ENCODE measurements at places on chromosomes 11 and 22. TPM values are rescaled to one million over a fixed set of nuclear protein-coding genes. Genes with fewer than 3 reads are reported as not detected.

The SDHD gene
- 215 TPM for total RNA-seq

The TRIM66 gene
- total RNA-seq: 9.0 TPM

The LDLRAD3 gene
- 3.8 TPM for total RNA-seq

The APOL6 gene
- total RNA-seq: 8.9 TPM

The AIFM3 gene
- total RNA-seq: 0.68 TPM

The CNIH2 gene
- total RNA-seq: under 0.01 TPM

The CRYBB1 gene
- total RNA-seq: not detected

The ISX gene
- not detected for total RNA-seq

The ATF4 gene
- 509 TPM for total RNA-seq

The TNKS1BP1 gene
- 231 TPM for total RNA-seq

The KCNC1 gene
- total RNA-seq: not detected

The PIWIL4 gene
- 1.00 TPM for total RNA-seq

The CHADL gene
- 1.4 TPM for total RNA-seq

The LRRC56 gene
- 1.4 TPM for total RNA-seq

The PGR gene
- total RNA-seq: not detected

The LIF gene
- 0.68 TPM for total RNA-seq

The OR6A2 gene
- 0.14 TPM for total RNA-seq

The MRGPRX4 gene
- not detected for total RNA-seq

The PAX6 gene
- total RNA-seq: 2.1 TPM

The JAM3 gene
- total RNA-seq: under 0.01 TPM

The ADM2 gene
- total RNA-seq: 23.1 TPM

The CBLIF gene
- not detected for total RNA-seq
